Cardiac muscle cell (in vitro differentiated cells and primary cell): ENCODE measurements at places on chromosomes 5 and 9. TPM values are rescaled to one million over a fixed set of nuclear protein-coding genes. Genes with fewer than 3 reads are reported as not detected.

DNA sequence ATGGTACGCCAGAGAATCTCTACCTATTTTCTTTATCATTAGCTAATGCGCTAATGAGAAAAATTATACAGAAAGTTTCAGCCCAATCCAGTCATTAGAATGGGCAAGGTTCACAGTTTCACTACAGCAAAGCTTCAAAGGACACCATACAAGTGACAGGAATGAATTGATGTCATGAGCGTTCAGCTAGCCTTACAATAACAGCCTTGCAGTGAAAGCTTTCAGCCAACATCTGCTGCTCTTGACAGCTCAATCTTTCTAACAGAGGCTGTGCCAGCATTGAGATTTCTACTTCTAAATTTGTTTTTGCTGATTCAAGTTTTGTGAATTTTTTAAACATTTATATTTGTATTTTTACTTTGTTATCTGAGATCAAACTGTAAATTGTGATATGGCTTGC lies 302.4 kb upstream of the FAM174A start:
- H3K4me3 ChIP-seq: no peak overlapping the region
- no peaks in the 10 kb centered on the region for H3K4me1 ChIP-seq
- no peaks in the 10 kb centered on the region for H3K36me3 ChIP-seq
- H3K27ac ChIP-seq: no peak overlapping the region

The SEPTIN8 gene
- 41.0 and 51.9 TPM in 2 replicates for total RNA-seq

DNA sequence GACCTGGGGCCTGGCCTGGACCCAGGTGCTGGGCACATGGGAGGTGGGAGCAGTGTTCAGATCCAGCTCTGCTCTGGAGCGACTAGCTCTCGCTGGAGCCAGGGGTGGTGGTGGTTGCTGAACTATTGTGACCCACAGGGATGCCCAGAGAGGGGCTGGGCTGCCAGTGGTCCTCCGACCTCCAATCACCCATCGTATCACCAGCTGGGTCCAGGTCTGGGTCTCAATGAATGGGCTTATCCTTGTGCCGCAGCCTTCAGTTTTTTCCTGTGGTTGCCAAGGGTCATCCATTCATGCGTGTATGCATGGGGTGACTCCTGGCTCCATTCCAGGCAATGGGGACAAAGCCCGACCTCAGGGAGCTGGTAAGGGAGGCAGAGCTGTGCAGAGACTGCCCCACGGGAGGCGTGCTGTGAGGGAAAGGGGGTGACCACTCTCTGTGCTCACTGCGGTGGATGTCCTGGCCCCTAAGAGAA lies 68.6 kb upstream of the RNF130 start:
- no peaks in the 10 kb centered on the region for H3K4me1 ChIP-seq
- H3K4me3 ChIP-seq: no peak overlapping the region
- no peak overlapping the region for H3K27ac ChIP-seq
- no peaks in the 10 kb centered on the region for H3K36me3 ChIP-seq

- no peak overlapping the region for H3K4me3 ChIP-seq
- H3K36me3 ChIP-seq: no peaks in the 10 kb centered on the region
- DNase-seq: no peak
- H3K27me3 ChIP-seq: no peaks in the 10 kb centered on the region
- no peaks in the 10 kb centered on the region for H3K4me1 ChIP-seq
These were observed 184.5 kb upstream of the PAPPA start for GRCh38 chr9:115969096-115969495.

DNA sequence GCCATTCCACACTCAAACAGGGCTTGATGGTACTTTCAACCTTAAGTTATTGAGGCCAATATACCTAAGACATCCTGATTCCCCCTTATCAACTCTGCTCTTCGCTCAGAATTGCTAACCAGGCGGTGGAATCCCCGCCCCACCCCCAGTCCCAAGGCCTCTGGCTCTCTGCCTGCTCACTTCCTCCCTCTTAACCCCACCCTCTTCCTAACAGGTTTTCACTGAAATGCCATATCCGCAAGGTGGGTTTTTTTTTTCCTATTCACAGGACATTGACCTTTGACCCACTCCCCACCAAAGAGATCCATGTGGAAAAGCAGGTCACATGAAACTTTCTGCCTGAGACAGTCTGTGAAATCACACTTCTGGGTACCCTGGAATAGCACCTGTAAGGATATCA lies 66.6 kb upstream of the IFNK start:
- no peaks in the 10 kb centered on the region for H3K27me3 ChIP-seq
- no peak for DNase-seq
- no peak overlapping the region for H3K4me3 ChIP-seq
- H3K27ac ChIP-seq: no peak overlapping the region

The RASGEF1C gene
- 1.5 TPM in 2 replicates for total RNA-seq

- no peak overlapping the region for H3K27ac ChIP-seq
- peaks cover 4% of the 10 kb centered on the region for H3K4me1 ChIP-seq
- H3K27me3 ChIP-seq: peaks cover 53% of the 10 kb centered on the region
These were observed 30.1 kb upstream of the PDE8B start for GRCh38 chr5:77180167-77181081.

DNA sequence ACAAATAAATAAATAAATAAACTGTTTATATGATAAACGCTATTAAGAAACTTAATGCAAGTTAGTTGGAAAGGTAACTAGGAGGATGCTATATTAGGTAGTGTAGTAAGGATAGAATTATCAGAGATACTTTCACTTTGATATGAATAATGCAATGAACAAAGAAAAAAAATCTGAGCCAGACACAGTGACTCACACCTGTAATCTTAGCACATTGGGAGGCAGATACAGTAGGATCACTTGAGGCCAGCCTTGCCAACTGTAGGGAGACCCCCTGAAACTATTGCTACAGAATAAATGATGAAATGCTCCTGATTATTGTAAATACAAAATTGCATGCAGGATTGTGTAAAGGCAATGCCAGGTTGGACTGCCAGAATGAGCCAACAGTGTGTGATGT lies 109.2 kb downstream of the ANXA2R start:
- H3K27ac ChIP-seq: no peak overlapping the region
- H3K36me3 ChIP-seq: no peaks in the 10 kb centered on the region
- H3K4me1 ChIP-seq: no peaks in the 10 kb centered on the region
- no peaks in the 10 kb centered on the region for H3K27me3 ChIP-seq
- DNase-seq: no peak

DNA sequence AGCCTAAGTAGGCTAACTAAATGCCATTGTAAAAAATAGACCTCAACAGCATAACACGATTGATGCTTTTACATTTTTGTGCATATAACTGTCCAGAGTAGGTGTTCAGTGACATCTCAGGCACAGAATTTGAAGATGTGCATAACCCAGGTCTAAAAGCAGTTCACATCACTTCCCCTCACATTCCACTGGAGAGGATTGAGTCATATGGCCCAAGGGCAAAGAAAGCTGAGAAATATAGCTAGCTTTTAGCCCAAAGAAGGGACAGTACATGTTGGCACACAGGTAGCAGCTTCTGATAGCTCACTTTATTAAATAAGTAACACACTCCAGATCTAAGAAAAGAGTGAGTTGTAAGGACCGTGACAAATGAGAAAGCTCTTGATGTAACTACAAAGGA lies 2259.5 kb upstream of the WWC1 start:
- no peaks in the 10 kb centered on the region for H3K36me3 ChIP-seq
- H3K27ac ChIP-seq: no peak overlapping the region
- DNase-seq: no peak
- no peaks in the 10 kb centered on the region for H3K27me3 ChIP-seq
- H3K4me1 ChIP-seq: no peaks in the 10 kb centered on the region
